ENCODE measurements at places on chromosomes 7 and 10.

GRCh38 chr7:93040355-93040754 lies 77.4 kb downstream of the SAMD9 start:
- DNase-seq, result no peak

GRCh38 chr10:122856902-122857301 lies 11.2 kb upstream of the CUZD1 start:
- peak; percentile 48 for DNase-seq

DNA sequence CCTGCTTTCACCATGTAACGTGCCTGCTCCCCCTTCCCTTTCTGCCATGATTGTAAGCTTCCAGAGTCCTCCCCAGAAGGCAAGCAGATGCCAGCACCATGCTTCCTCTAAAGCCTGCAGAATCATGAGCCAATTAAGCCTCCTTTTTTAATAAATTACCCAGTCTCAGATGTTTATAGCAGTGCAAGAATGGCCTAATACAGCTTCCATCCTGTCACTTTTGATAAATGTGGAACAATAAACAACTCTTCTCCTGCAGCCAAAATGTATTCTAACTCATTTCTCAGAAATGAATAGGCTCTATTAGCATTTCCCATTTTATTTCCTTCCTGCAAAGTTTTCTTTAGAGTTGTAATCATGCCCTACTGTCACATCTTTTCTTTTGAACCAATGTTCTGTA lies 43.4 kb downstream of the C7orf25 start:
- no peak for DNase-seq

DNA sequence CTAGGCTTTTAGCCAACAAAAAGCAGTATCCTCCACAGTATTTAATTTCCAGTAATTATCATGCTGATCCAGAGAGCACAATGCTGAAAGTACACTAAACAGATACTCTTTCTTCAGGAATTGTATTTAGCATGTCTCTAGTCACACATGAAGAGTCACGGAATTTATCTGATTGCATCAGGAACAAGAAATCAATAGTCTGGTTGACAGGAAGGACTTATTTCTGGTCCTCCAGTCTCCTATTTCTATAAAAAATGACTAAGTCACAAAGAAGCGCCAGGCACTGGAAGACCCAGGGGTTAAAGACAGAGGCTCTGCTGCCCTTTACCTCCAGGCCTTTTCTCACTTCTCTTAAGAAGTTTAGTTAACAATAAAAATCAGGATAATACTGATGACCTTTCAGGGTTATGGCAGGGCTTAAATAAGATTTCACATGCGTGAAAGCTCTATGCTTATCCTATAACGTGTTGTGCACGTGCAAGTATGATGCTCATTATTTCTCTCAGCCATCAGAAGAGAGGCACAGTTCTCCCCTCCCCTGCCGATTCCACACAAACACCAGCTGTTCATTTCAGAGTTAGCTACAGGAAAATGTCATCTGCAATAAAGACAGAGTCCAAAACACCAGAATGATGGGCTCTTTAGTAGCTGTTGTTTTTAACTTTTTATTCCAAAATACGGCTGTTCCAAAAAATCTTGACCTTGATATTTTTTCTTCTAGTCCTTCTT lies 36.9 kb downstream of the SLC26A4 start:
- no peak for DNase-seq

DNA sequence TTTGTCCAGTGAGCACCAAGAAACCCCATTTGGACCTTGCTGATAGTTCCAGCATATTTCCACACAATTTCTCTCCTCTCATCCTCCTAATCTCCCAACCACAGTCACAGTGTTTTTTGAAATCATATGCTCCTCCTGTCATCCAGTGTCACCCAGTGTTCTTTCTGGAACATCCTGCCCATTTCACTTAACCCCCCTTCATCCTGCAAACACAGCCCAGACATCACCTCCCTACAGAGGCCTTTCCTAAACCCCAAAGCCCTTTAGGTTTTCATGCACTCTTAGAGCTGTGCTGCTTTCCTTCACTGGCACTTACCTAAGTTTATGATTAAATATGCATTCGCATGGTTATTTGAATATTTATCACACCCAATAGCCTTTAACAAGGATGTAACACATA lies 1158.0 kb upstream of the C7orf33 start:
- DNase-seq, result no peak
